Tongue (tissue), 3 donors: ENCODE measurements at places on chromosomes 16 and 17.

DNA sequence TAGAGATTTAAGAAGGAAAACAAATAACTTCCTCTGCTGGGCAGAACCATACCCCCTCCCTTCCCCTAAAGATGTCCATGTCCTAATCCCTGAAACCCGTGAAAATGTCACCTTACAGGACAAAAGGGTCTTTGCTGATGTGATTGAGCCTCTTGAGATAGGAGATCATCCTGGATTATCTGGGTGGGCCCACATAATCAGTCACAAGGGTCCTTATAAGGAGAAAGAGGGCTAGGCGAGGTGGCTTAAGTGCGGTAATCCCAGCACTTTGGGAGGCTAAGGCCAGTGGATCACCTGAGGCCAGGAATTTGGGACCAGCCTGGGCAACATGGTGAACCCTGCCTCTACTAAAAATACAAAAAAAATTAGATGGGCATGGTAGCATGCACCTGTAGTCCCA lies 12.0 kb upstream of the SLC39A11 start:
- DNase-seq = no peak

DNA sequence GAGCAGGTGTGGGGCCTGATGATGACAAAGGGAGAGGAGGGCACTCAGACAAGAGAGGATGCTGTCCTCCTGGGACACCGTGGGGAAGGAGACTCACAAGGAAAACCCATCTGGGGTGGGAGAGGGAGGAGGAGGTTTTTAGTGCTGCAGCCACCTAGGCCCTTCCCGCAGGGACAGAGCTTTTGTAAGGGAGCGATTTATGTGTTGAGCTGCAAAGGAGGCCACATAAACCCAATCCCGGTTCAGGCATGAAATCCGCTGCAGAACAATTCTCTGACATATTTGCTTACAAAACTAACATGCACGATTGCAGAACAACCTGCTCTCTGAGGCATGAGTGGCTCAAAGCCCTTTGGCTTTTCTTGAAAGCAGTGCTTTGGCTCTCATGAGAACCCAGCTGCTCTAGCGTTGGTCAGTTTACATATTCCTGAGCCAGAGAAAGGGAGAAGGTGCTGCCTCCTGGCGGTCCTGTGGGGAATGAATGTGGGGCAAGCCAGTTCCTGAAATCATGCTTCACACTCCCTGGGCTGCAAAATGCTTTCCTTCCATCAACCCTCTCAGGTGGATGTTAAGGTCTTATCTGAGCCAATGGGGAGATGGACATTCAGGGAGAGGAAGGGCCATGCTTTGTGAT lies 122.4 kb upstream of the NLRP1 start:
- DNase-seq = peak; percentile 90

- DNase-seq = no peak
Observed at GRCh38 chr16:55968221-55968620, 93.0 kb upstream of the CES5A start.

- no peak for DNase-seq
Observed at GRCh38 chr16:85992779-85993178, 93.8 kb downstream of the IRF8 start.
